Left ventricle myocardium inferior (tissue), 1 donor: ENCODE measurements at places on chromosomes 6 and 20. TPM values are rescaled to one million over a fixed set of nuclear protein-coding genes. Genes with fewer than 3 reads are reported as not detected.

DNA sequence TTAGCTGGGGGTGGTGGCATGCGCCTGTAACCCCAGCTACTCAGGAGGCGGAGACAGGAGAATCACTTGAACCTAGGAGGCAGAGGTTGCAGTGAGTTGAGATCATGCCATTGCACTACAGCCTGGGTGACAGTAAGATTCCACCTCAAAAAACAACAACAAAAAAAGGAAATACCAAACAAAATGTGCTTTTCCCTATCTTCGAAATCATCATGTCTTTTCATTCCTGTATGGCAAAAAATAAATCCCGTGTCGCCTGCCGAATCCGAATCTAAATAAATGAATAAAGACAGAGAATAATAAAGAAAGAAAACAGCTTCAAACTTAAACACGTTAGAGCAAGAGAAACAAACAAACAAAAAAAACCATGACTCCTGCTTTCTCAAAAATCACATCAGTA is 11.8 kb downstream of the B4GALT5 start:
- no peak for DNase-seq

DNA sequence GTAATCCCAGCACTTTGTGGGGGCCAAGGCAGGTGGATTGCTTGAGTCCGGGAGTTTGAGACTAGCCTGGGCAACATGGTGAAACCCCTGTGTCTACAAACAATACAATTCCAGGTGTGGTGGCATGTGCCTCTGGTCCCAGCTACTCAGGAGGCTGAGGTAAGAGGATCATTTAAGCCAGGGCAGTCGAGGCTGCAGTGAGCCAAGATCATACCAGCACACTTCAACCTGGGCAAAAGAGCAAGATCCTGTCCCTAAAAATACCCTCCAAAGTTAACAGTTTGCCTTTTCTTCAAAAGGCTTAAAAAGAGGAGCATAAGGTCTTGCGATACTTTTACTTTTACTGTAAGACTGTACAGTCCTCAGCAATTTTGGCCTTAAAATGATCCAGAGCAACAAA is 10.7 kb upstream of the SPTLC3 start:
- DNase-seq, result no peak

DNA sequence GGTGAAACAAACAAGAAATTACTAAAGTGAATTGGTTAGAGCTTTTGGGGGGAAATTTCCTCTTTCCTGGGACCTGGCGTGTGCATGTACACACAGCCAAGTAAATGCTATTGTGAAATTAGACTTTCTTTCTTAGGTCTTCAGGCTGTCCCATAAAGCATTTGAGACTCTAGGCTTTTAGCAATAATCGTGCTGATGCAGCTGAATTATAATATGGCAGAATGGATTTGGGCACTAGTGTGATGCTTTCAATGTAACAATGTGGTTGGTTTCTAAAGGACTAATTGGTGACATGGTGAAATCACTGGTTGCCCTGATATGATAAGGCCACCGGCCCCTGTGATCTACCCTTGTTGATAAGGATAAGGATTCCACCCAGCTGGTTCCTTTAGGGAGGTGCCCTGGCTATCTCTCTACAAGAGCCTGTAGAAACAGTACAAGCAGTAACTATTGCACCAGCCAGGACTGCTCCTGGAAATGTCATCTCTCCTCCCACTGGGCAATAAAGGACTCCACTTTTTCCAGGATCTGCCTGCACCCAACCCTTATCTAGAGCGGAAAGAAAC is 164.1 kb downstream of the TFAP2A start:
- DNase-seq, result no peak

- DNase-seq, result no peak
Observed at GRCh38 chr6:157911278-157911677, 70.4 kb upstream of the SYNJ2 start.

GRCh38 chr20:64040231-64041039 is 4.5 kb downstream of the C20orf204 start:
- DNase-seq, result no peak

- DNase-seq, result no peak
Observed at GRCh38 chr6:2651536-2651935, 99.2 kb downstream of the MYLK4 start.

DNA sequence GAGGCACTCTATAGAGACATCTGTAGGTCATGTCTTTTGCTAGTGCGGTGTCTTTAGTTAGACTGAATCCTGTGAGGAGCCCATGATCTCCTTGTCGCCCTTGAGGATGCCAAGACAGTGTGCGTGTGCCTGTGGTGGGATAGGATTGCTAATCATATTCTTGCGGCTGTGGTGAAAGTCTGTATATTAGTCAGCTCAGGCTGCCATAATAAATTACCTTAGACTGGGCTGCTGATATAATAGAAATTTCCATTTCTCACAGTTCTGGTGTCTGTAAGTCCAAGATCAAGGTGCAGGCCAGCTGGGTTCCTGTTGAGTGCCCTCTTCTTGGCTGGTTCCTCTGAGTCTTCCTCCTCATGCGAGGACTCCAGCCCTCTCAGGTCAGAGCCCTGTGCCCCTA is 141.2 kb downstream of the JARID2 start:
- no peak for DNase-seq

DNA sequence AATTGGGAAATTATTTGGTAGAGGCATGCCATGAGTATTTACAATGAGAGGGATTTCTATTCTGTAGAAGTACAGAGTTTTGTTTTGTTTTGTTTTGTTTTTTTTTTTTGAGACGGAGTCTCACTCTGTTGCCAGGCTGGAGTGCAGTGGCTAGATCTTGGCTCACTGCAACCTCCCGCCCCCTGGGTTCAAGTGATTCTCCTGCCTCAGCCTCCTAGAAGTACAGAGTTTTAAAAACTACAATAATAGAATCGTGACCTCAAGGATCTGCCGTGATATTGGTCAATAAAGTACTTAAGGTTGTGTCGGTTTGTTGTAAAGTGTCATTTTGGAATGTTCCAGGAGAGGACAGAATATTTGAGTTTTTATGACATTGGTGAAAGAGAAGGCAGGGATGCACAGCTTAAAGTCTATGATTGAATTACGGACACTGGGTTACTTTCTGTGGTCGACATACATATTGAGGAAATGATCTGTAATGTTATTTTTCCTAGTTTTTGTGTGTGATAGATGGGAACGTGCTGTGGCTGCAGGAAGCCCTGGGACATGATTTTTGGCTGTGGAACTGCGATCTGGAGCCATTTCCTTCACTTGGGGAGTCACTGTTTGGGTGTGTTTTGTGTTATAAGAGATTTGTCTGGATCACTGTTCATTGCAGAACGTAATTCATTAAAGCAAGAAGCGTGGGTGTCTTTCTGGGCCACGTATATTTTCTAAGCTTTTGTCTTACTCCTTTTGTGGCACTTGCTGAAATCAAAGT is 59.6 kb downstream of the TIAM2 start:
- no peak for DNase-seq

DNA sequence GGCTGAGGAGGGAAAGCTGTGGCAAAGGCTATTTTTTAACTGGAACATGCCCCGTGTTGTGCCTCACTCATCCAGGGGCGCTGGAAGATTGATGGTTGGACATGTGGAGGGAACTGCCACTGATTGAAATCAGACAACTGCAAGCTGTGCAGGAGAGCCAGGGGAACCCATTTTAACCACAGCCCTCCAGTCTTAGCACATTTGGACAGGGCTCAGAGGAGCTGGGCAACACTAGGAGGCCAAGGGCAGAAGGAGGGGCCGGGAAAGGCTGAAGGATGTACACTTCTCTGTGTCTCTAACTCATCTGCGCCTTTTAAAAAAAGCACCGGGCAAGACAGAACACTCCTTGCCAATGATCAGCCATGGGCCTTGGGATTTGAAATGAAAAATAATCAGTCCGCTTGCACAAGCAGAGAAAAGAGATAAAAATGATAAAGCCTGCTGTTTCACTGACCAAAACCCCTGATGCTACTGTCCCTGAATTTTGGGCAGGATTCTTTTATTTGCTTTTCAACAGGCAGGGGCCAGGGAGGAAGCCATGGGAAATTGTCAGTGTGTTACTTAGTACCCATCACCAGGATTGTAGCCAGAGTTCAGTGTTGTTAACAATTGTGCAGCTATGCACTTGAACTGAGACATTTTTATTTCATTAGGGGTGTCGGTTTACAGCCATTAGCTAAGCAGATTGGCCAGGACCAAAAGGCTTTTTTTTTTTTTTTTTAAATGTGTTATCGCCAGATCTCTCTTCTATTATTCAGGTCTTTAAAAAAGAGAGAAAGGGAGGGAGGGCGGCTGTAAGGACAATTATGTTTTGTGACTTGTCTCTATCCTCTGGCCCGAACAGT is 109.3 kb upstream of the EYA4 start:
- no peak for DNase-seq

- DNase-seq, result no peak
Observed at GRCh38 chr6:15912505-15913400, 216.1 kb upstream of the MYLIP start.

Gene ID1
- total RNA-seq, result 91.5 TPM

Gene CDC40
- 16.1 TPM for total RNA-seq

Gene GRIK2
- 11.3 TPM for total RNA-seq
